Stimulated activated CD4-positive, alpha-beta T cell treated with anti-CD3 and anti-CD28 coated beads, TNF-alpha, amount 100 ng/mL, for 4 hours (primary cell): ENCODE measurements at places on chromosomes 2 and 18.

DNA sequence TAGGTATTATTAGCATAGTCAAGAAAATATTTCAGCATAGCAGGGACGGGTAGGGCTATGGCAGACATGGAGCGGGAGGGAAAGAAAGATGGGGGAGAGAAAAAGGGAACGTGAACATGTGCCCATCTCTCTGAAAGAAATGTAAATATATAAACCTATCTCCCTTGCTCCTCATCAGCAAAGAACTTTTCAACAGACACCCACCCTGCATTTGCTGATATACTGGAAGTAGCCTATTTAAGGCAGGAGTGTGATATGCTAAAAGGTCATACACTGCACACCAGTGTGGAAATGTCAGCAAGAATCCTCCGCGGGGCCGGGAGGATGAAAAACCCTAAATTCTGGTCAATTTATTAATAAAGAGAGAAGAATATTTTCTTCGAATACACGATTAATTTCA is 1.7 kb downstream of the MBOAT2 start:
- no peak for DNase-seq

DNA sequence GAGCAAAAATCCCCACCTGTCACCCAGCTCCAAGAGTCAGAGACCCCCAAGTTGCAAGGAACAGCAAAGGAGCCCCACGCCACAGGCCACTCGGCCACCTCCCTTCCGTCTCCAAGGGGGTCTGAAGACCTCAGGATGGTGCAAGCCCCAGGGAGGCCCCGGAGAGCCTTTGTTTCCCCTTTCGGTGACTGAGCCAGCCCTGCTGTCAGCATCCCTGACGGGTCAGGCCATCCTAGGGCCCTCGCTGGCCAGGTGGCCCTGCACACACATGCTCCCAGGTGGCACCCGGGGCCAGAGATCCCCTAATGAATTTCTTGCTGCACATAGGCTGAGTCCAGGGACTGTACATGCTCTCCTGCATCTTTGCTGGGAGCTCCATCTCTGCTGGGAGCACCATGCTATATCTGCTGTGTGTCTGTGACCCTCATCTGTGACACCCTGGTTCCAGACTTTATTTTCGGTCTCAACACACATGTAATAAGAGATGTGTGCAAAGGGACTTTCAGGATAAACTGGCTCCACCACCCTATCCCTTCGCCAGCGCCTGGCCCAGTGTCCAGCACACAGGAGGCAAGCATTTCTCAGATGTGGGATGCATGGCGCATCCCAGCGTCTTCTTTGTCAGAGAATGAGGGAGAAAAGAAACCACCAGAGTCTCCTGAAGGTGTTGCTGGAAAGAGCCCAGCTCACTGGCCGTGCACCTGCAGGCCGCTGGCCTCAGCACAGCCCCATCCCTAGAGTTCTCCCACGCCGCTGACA is 27.4 kb downstream of the ADI1 start:
- no peak for DNase-seq

- no peak for DNase-seq
Observed at GRCh38 chr18:37380546-37381110, 185.0 kb downstream of the CELF4 start.

- no peak for DNase-seq
Observed at GRCh38 chr2:85914922-85915321, 26.1 kb upstream of the ST3GAL5 start.

GRCh38 chr2:221915926-221916325 is 343.8 kb upstream of the EPHA4 start:
- no peak for DNase-seq

DNA sequence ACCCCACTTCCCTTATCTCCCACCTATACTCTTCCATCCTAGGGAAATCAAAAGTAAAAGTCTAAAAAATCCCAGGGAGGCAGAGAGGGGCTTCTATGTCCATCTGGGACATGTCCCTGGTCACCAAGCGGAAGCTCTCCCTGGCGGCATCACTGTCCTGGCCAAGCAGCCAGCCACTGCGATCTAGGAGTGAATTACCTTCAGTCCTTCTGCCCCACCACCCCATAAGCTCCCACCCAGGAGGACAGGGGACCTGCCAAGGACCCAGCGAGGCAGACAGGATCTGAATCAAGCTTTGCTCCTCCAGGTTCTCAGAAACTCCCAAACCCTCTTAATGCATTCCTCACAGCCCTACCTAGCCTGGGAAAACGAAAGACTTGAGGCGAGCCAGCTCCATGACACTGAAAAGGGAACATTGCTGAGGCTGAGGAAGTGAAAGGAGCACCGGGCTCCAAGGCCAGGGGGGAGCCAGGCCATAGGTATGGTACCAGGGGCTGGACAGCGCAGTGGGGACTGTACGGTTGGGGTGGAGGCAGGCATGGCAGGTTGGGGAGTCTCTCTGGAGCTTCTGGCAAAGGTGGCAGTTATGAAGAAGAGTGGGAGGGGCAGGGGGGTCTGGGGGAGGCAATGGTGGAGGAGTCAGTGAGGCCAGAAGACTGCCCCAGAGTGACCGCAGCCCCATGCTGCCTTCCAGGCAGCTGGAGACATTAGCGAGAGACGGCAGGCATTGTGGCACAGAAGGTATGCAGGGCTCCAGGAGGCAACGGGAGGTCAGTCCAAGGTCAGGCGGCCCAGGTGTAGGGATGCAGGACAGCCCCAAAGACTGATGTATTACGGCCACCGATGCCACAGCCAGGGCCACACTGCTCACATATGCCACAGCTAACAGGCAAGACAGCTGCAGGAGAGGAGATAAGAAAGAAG is 2.7 kb upstream of the SLC23A3 start:
- no peak for DNase-seq

GRCh38 chr2:229371086-229371485 is 100.0 kb upstream of the PID1 start:
- DNase-seq, result no peak

DNA sequence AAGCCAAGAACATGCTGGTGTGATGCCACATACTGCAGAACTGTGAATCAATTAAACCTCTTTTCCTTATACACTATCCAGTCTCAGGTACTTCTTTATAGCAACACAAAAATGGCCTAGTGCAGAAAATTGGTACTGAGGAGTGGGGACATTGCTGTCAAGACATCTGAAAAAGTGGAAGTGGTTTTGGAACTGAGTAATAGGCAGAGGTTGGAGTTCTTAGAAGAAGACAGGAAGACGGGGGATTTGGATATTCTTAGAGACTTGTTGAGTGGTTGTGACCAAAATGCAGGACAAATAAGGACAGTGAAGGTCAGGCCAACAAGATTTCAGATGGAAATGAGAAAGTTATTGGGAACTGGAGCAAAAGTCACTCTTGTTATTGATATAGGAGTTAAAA is 31.3 kb upstream of the CDH2 start:
- no peak for DNase-seq

GRCh38 chr2:17388798-17389197 is 129.4 kb downstream of the RAD51AP2 start:
- DNase-seq, result no peak

DNA sequence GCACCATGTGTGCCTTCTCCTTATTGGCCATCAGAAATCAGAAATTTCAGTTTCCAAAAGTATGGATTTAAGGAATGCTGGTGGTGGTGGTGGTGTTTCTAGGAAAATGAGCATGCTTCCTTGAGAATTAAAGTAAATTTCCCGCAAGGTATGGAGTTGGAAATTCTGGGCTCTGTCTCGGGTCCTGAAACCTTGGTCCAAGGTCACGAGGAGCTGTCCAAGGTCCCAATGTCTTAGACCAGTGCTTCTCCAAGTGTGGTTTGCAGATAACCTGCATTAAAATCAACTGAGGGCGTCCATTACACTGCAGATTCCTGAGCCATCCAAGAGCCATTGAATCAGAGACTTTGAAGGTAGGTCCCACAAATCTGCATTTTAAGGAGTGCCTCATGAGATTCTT is 210.9 kb upstream of the PKDCC start:
- DNase-seq, result no peak

DNA sequence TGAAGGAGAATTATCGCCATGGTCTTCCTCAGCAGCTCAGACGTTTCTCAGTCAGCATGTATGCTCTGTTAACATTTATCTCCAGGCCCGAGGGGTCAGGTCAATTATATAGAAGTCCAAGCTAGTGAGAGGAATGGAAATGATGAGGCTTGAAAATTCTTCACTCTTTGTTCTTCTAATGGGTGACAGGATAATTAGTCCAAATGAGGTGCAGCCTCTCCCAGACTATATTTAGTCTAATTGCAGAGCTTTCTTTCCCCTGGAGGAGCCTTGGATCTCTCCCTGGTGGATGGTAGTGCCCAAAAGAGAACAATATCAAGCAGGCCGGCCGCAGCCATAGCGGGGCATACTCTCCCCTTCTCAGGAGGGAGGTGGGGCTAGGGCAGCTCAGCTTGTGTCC is 51.4 kb upstream of the DTNB start:
- no peak for DNase-seq

DNA sequence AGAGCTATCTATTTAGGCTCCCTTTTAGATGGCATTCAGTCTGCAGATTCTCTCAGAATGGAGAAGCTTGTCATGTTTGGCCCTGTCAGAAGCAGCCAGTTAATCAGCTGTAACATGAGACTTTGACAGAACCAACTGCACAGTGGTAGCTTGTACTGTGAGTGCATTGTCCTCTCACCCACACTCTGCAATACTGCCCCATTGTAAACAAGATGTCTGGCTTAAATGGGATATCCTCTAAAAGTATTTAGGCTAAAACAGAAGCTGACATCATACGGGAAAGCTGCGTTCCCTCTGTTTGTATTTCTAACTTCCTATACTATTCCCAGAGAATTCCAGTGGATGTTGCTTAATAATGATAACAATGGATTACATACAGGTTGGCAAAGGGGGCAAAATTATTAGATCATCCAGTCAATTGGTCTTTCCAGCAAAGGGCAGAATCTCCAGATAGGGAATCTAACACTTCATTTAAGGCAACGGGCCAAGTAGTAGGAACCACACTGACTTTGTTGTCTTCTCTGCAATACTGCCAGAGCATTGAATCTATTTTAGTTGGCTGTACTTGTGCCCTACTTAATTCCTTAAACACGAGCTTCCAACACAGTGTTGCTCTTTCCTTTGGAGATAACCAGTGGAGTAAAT is 15.4 kb upstream of the STAT4 start:
- no peak for DNase-seq

GRCh38 chr2:85594715-85595300 is 737 bp upstream of the RNF181 start:
- DNase-seq, result no peak

- no peak for DNase-seq
Observed at GRCh38 chr18:58496231-58496630, 132.7 kb downstream of the ALPK2 start.

DNA sequence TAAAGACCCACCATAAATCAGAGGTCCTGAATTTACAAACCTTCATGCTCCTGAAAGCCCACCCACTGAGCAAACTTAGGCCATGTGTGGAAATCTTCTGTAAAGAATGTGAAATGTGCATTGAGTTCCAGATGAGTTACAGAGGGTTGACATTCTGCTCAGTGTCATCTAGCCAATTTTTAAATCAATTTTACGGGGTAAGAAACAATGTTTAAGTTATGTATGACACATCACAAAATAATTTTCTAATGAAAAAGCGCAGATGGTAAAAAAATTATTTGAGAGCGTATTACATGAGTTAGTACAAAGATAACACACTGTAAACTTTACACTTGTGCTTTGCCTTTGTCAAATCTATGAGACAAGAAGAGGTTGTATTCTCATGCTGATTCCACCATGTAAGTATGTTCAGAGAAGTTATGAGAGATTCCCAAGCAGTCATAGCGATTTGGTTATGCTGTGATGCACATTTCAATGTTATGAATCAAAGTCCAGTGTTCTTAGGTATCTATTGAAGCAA is 446.3 kb downstream of the ADCYAP1 start:
- no peak for DNase-seq

GRCh38 chr18:38460657-38461056 is 895.1 kb upstream of the CELF4 start:
- no peak for DNase-seq

DNA sequence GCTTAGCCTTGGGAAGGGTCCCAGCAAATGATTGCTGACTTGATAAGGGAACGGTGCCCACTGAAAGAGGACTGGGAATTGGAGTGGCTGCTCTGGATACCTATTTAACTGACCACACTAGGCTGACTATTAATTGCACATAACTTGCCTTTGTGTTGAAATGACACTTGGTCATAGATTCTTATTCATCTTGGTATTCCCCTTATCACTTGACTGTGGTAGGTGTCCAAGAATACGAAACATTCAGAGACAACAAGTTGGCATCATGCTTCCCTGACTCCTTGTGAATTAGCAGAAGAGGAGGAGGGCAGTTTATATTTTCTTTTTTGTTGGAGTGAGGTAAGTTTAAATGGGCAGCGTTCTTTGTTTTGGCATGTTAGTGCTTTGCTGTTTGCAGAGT is 13.4 kb downstream of the FMNL2 start:
- DNase-seq, result no peak

GRCh38 chr2:201558232-201558631 is 85.1 kb downstream of the TMEM237 start:
- no peak for DNase-seq

- no peak for DNase-seq
Observed at GRCh38 chr2:120814352-120814751, 78.7 kb downstream of the GLI2 start.

DNA sequence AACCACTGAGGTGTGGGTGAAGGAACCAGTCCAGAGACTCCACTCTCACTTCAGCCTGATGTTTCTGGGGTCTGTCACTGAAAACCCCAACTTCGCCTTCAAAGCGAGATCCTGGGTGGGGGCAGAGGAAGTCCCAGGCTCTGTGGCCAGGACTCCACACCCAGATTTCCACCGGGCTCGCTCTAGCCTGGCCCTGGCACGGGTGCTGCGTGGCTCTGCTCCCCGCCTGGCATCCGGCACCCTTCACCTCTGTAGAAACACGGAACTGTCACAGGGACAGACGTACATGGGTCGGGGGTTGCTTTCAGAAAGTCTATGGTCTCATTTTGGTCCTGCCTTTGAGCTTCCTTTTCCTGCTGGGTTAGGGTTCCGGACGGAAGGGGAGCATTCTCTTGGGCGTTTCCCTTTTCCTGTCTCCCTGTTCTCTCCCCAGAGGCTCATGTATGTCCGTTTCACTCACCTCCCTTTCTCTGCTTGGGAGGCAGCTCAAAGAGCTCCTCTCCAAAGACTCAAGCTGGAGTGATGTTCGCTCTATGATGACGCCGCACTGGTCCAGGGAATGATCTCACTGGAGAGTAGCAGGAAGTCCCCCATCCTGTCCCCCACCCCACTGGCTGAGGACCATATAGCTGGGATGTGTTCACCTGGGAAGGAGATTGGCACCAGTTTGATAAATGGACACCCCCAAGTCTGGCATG is 41.5 kb downstream of the ODC1 start:
- DNase-seq, result no peak

- DNase-seq, result no peak
Observed at GRCh38 chr2:169765523-169765922, 31.9 kb downstream of the KLHL23 start.

- no peak for DNase-seq
Observed at GRCh38 chr2:41949091-41949882, 98.5 kb upstream of the PKDCC start.

GRCh38 chr2:235492850-235493344 is 946 bp upstream of the AGAP1 start:
- DNase-seq, result no peak

- no peak for DNase-seq
Observed at GRCh38 chr2:10009271-10009810, 34.0 kb upstream of the KLF11 start.

- peak; percentile 9 for DNase-seq
Observed at GRCh38 chr18:3061581-3062312, 48.8 kb upstream of the LPIN2 start.
